ENCODE measurements at places on chromosomes 12 and 14. TPM values are rescaled to one million over a fixed set of nuclear protein-coding genes. Genes with fewer than 3 reads are reported as not detected.

SLC25A21 gene
- not detected for total RNA-seq

WNT1 gene
- total RNA-seq = not detected

PRB2 gene
- total RNA-seq = not detected

IQSEC3 gene
- total RNA-seq = 1.3 TPM

SDSL gene
- total RNA-seq = 9.0 TPM

ERP27 gene
- 2.4 TPM for total RNA-seq

B4GALNT1 gene
- 11.0 TPM for total RNA-seq

TAS2R10 gene
- total RNA-seq = not detected

LYZ gene
- total RNA-seq = 91.2 TPM

PIWIL1 gene
- total RNA-seq = not detected

RERG gene
- 120 TPM for total RNA-seq

CD4 gene
- 22.3 TPM for total RNA-seq

COX14 gene
- 50.8 TPM for total RNA-seq

TOMM20L gene
- total RNA-seq = not detected

COCH gene
- 9.9 TPM for total RNA-seq

AMN1 gene
- total RNA-seq = 27.2 TPM

YAF2 gene
- 38.9 TPM for total RNA-seq

SPRYD4 gene
- 2.3 TPM for total RNA-seq

Measured in thoracic aorta (tissue), 2 donors.